Activated CD4-positive, alpha-beta T cell treated with anti-CD3 and anti-CD28 coated beads, Interleukin-2, amount 50 U/mL, for 24 hours (primary cell): ENCODE measurements at places on chromosomes 3 and 15.

DNA sequence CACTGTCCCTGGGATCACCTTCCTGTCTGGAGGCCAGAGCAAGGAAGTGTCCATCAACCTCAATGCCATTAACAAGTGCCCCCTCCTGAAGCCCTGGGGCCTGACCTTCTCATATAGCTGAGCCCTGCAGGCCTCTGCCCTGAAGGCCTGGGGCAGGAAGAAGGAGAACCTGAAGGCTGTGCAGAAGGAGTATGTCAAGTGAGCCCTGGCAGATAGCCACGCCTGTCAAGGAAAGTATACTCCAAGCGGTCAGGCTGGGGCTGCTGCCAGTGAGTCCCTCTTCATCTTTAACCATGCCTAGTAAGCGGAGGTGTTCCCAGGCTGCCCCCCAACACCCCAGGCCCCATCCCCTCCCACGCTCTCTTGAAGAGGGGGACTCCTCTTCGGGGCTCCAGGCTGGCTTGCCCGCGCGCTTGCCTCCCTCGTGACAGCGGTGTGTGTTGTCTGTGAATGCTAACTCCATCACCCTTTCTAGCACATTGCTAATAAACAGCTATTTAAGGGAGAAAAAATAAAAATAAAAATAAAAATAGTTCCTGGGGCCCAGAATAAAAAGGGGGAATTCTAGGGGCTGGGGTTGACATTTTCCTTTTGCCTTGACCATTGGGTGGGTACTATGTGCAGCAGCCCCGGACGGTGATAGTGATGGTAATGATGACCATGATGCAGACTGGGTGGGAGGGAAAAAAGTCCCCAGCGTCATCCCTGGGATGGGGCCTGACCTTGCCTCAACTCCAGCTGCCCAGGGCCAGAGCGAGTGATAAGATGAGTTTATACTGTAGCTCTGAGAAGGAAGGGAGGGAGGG lies 3.3 kb upstream of the ALAS1 start:
- no peak for DNase-seq

GRCh38 chr3:9386501-9387321 lies 10.7 kb upstream of the SETD5 start:
- no peak for DNase-seq

GRCh38 chr3:47016934-47017435 lies 37.5 kb downstream of the NBEAL2 start:
- no peak for DNase-seq

GRCh38 chr3:101381809-101382208 lies 61.4 kb upstream of the IMPG2 start:
- DNase-seq = no peak

DNA sequence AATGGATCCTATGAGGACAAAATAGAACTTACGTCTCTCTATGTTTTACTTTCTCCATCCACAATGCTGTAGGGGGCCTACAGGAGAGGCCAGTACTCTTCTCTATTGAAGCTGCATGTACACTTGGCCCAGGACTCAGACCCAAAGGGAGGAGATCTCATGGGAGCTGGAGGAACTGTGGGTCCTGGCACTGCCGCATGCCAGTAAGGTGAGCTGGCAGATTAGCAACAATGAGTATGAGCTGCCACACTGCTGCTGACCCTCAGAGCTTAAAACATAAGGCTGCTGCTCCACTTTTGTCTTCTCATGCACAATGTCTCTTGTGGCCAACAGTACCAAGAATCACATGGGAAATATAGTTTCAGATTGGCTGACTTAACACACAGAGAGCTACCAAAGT lies 57.8 kb upstream of the TBC1D5 start:
- no peak for DNase-seq

DNA sequence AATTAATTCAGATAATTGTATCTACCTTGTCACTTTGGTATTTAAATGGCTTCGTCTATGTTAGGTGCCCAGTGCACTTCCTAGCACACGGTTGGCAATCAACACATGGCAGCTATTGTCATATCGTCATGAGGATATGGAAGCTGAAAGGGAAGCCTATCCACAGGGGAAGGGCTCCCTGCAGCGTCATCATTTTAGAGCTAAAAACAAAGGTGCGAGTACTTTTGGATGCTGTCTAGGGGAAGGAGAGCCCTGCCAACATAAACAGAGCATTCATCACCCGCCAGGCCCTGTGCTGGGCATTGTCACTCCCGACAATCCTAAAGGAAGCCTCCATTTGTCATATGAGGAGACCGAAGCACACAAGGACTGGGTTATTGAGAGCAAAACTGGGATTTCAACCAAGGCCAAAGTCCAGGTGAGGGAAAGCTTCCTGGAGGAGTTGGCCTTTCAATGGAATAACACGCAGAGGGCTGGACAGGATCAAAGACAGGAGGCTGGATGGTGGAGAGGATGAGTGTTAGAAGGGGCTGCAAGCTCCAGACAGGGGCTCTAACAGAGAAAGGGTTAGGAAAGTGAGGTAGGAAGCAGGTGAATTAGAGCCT lies 8.0 kb upstream of the PARL start:
- no peak for DNase-seq

DNA sequence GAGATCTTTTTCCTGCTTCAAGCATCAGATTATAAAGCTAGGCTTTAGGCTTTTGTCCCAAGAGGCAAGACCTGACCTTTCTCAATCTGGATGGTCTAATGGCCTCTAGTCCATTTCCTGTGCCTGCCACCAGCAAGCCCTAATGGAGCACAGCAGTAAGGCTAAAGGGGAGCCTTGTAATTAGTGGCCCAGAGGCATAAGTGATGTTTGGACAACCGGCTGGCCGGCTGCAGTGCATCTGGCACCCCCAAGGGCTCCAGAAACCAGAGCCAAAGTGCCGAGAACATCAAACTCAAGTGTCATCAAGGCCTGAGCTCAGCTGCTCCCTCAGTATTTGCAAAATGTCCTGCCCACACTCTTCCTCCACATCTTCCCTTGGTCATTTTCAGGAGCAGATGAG lies 31.9 kb upstream of the RTP4 start:
- DNase-seq = no peak

- DNase-seq = no peak
Observed at GRCh38 chr15:66945286-66945685, 120.1 kb upstream of the SMAD3 start.

- DNase-seq = no peak
Observed at GRCh38 chr3:8625991-8626390, 18.6 kb downstream of the SSUH2 start.

DNA sequence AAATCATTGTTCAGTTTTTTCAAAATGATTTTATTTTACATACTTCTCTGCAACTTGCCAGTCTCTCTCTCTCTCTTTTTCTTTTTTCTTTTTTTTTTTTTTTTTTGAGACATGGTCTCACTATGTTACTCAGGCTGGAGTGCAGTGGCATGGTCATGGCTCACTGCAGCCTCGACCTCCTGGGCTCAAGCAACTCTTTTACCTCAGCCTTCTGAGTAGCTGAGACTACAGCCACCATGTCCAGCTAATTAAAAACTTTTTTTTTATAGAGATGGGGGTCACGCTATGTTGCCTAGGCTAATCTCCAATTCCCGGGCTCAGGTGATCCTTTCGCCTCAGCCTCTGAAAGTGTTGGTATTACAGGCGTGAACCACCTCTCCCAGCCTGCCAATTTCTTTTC lies 12.1 kb upstream of the ARID3B start:
- no peak for DNase-seq

- no peak for DNase-seq
Observed at GRCh38 chr3:157335233-157336076, 101.2 kb upstream of the PTX3 start.

DNA sequence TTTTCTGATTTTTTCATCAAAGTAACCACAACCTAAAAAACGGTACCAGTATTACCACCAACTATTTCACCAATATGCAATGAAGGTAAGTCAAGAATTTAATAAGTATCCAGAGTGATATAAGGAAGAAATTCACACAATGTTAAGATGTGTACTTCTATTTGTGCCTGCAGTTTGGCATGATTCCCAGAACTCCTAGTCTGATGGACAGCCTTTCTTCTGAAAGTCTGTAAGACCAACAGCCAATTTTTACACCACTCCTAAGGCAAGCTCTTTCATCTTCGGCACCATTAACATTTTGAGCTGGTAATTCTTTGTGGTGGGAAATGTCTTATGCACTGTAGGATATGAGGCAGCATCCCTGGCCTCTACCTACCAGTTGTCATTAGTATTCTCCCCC lies 108.3 kb downstream of the VPS13C start:
- DNase-seq = no peak

DNA sequence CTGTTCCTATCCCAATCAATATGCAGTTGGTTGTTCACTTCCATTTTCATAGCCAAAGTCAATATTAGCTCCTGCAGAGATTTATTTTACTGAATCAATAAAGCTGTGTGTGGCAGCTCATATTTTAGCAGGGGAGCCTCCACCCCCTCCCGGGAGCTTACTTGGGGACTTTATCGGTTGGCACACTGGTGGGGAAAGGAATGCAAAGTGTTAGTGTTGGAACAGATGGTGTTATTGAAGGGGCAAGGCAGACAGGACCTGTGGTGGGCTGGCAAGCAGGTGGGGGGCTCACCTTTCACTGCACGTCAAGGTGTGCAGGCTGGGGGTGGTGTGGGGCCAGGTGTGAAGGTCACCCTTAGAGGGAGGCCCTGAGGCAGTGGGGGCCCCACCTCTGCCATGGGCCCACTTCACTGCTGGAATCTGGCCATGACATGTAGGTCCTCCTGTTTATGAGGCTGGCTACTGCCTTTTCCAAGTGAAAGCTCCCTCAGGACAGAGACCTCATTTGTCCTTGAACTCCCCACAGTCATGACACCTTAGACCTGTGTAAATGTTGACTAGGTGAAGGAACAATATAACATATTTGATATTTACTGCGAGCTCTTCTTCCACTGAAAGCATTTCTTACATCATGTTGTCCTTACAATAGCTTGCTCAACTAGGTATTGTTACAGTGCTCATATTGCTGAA lies 44.0 kb upstream of the SEC22A start:
- DNase-seq = no peak

DNA sequence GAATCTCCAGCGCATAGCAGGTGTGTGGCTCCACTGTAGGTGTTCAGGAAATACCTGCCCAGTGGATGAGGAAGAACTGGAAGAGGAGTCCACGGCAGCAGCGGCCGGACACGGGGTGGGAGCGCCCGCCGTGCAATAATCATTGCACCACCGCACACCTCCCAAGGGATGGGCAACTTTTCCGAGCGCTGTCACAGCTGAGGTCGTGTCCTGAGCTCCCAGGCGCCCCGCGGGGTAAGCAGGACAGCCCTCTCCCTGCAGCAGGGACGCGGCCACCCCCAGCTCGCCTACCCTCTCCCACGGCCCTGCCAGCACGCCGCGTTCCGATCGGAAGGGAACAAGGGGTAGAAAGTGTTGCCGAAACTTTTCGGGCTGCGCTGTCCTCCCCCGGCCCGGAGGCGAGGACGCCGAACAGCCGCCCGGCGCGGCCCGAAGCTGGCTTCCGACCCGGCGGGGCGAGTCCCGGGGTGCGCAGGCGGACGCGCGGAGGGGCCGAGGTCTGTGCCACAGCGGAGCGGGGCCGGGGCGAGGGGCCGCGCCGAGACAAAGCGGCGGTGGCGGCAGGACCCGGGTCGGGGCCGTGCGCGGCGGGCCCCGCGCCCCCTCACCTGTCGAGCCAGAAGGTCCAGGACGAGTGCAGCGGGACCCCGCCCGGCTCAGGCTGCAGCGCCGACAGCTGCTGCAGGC lies 475 bp downstream of the EIF4E3 start:
- DNase-seq = no peak

- DNase-seq = no peak
Observed at GRCh38 chr3:134754768-134755559, 40.1 kb upstream of the EPHB1 start.

GRCh38 chr15:67296684-67297083 lies 42.1 kb downstream of the IQCH start:
- no peak for DNase-seq

- no peak for DNase-seq
Observed at GRCh38 chr15:88788036-88788435, 15.2 kb upstream of the ACAN start.
